ENCODE measurements at places on chromosomes 12 and 14.

GRCh38 chr12:119036878-119037825 lies 55.8 kb downstream of the SRRM4 start:
- no peak for DNase-seq

- no peak for DNase-seq
These were observed 183.1 kb downstream of the TMTC3 start for GRCh38 chr12:88325076-88325815.

GRCh38 chr14:34685819-34686428 lies 28.5 kb downstream of the CFL2 start:
- no peak for DNase-seq

GRCh38 chr12:40560848-40561247 lies 131.4 kb upstream of the CNTN1 start:
- no peak for DNase-seq

DNA sequence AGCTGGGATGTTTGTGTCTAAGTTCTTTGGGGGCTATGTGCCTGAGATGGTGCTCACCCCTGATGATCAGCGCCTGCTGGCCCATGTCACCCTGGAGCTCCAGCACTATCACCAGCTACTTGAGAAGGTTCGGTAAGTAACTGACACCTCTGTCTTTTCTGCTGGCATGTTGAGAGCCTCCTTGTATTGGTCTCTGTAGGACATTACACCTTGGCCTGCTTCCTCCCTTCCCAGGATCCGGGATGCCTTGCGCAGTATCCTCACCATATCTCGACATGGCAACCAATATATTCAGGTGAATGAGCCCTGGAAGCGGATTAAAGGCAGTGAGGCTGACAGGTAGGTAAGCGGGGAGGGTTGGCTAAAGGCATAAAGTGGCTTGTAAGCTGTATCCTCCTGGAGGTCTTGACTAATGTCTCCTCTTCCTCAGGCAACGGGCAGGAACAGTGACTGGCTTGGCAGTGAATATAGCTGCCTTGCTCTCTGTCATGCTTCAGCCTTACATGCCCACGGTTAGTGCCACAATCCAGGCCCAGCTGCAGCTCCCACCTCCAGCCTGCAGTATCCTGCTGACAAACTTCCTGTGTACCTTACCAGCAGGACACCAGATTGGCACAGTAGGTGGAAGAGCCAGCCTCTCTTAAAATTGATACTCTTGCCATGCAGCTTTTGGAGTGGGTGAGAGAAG lies 5.5 kb downstream of the DDIT3 start:
- DNase-seq, result no peak

DNA sequence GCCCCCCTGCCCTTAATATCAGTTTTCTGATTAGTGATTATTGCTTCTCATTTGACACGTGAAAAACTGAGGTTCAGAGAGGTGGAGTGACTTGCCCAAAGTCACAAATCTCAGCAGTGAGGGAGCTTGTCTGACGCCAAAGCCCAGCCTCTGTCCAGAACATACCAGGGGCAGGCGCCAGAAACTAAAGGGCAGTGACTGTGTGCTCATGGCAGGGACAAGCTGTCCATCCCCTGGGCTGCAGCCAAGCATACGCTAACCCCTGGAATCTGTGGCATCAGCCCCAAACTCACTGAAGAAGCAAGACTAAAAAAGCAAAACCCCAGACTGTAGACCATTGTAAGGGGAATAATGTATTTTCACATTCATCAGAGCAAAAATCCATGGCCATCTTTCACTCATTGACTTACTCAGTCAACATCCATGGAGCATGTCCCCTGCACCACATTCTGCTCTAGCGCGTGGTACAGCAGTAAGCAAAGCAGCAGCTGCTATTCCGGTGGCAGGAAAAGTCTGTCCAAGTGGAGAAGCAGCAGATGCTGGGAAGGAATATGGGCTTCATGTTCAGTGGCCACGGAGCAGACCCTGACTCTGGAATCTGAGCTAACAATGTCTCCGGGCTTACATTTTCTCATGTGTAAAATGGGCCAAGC lies 1.5 kb upstream of the SERPINA4 start:
- no peak for DNase-seq

DNA sequence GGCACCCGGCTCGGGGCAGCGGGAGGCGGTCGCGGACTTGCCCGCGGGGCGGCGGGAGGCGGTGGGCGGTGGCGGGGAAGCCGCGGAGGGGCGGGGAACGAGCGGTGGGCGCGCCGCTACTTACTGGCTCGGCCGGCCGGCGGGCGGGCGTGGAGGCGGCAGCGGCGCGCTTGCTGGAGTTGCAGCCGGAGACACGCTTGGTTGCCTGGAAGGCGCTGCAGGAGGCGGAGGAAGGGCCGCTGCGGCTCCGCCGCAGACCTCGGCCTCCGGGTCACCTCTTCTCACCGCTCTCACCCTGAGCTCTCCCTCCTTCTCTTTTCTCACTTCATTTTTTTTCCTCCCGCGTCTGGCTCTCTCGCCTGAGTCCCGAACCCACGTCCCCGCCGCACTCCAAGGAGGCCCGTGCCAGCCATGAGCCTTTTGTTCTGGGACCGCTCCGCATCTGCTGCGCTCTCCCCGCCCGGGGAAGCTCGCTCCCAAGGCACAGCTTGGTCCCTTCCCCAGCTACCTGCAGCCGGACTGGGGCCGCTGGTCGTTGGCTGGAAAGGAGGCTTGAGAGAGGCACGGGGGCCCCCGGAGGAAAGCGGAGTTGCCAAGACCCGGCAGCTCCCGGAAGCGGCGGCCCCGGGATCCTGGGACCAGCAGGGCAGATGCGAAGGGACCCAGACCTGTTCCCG lies 592 bp upstream of the KCNK10 start:
- no peak for DNase-seq

GRCh38 chr14:36716614-36717184 lies 55.0 kb downstream of the PAX9 start:
- DNase-seq, result no peak

DNA sequence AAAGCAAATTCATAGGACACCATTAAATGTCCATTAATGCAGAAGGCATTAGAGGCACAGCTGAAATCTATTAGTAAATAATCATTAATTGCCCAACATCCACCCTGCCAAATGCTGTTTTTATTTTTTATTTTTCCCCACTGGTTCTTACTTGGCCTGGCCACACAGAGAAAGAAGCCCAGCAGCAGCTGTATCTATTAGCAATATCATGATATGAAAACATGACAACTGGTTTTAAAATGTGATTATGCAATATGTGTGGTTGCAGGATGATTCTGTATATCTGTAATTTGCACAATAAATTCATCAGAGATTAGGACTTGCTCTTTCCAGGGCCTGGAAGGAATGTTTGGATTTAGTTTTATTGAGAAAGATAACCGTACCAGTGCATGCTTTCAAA lies 44.9 kb downstream of the SIX6 start:
- DNase-seq, result no peak

DNA sequence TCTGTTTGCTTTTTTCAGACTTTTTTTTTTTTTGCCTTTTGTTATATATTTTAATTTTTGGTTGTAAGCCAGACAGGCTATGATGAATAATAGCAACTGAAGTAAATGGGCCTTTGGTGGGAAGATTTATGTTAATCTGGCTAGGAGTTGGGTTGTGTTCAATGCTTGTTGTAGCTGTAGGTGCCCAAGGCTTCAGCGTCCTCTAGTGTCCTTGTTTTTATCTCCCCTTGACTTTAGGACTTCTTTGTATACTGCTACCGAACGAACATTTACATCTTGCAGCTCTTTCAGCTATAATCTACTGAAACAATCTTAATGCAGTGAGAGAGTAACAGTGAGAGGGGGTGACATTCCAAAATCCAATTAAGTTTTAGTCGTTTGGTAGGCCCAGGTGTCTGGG lies 848.4 kb upstream of the FBXO33 start:
- no peak for DNase-seq

DNA sequence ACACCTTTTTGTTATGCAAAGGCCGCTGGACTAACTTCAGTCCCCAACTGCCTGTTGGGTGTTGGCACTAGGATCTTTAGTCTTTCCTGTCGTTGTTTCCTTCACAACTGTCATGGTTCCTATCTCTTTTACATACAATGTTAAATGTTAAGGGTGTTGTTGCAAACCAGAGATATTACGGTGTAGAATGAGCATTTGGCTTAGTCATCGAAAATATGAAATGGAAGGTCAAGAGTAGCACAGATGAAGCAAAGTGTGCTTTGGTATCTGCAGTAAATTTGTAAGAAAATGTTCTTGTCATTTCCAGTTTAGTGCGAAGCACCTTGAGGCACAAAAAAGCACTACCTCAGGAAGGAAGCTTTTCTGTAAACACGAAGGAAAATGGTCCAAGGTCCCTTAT lies 751.3 kb upstream of the LRFN5 start:
- DNase-seq, result no peak

GRCh38 chr12:45425426-45425825 lies 209.5 kb downstream of the ANO6 start:
- DNase-seq, result no peak

DNA sequence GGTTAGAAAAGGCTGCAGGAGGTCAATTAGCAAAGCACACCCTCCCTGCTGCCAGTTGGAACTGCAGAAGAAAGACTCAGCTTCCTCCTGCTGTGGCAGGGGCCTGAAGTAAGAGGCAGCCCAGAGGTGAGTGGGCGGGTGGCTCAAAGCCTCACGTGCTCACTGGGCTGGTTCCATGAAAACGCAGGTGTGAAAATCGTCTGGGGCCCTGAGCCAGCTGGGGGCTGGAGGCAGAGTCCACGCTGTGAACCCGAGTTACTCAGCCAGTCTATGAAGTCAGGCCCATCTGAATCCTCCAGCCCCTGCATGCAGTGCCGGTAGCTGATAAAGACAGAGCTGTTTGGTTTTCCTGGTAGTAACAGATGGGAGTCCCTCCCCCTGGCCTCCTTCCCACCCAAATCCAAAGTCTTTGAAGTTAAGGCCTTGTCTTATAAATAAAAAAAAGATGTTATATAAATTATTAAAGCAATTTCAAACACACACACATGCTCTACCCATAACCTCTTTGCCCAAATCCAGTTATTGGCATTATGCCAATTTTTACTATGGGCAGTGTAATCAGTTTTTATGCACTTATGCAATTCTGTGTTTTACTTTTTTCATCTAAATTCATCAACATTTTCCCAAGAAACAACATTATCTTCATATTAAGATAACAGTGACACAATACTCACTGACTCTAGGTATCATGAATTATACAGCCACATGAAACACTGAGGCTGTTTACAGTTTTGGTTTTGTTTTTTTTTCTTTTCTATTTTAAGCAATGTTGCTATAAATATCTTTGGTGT lies 57.9 kb upstream of the PNMA1 start:
- peak; percentile 56 for DNase-seq

- no peak for DNase-seq
These were observed 107.1 kb downstream of the TMTC2 start for GRCh38 chr12:82793751-82794281.

DNA sequence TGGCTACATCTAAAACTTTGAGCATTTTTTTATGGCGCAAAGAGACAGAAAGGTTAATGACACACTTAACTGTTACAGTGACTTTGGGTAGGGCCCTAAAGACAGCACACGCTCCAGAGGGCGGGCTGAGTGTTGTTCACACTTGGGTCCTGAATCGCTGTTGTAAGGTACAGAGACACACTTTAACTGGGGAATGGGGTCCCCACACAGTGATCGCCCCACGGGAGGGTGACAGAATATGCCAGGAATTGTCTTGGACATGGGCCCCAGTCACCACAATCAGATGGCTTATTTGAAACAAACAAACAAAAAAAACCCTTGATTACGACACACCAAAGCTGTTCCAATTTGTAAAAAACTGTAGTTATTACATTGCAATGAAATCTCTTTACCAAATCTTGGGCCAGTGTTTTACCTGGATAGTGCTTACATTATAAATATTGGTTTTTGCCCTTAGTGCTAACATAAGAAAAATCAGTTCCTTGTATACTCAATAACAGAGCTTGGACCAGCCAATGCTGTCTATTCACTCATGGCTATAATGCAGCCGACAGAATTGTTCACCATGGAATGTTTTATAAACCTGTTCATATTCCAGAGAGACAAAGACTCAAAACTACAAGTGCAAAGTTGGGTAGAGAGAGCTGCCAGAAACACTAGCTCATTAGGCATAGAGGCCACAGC lies 28.3 kb downstream of the KCTD10 start:
- DNase-seq, result no peak

GRCh38 chr12:114136631-114137030 lies 170.5 kb upstream of the RBM19 start:
- DNase-seq, result no peak

- no peak for DNase-seq
These were observed 7.9 kb downstream of the TMEM63C start for GRCh38 chr14:77189479-77189878.

- DNase-seq, result no peak
These were observed 2.1 kb downstream of the RNF10 start for GRCh38 chr12:120536064-120536791.

DNA sequence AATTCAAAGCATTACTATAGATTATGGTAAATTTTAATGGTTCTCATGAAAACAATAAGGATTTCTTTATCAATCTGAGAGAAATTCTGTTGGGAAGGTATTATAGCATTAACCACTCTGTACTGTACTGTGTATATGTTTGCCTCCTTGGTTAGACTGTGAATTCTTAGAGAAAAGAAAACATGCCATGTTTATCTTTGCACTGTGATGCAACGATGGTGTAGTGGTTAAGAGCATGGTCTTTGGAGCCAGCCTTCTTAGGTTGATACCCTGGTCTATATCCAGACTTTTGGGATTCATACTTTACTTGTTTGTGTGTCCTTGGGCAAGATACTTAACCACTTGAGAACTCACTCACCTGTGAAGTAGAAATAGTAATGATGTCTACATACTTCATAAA lies 32.2 kb upstream of the NUBPL start:
- no peak for DNase-seq

DNA sequence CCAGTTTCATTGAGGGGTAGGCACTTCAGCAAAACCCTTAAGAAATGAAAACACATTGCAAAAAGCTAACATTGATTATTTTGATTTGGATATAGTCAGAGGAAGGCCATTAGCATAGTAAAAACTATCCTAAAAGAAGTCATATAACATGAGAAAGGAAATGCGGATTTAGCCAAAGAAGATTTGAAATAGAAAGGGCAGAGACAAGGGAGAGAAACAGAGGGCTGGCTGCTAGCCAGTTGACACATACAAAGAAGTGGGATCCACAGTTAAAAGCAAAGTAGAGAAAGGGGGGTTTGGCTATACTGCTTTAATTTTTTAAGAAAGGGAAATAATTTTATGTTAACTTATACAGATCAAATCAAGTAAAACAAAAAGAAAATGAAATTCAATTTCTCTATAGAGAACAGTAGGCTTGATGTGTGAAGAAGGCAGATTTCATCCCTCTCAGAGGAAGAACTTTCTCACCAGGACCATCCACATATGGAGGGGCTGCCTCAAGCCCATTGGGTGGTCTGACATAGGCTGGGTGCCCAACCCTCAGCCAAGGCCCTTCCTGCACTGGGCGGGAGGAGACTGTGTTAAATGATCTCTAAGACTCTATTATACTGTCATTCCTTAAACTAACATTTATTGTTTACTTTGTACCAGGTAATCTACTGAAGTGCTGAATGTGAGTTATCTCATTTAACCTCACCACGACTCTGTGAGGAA lies 420.3 kb downstream of the CCDC91 start:
- DNase-seq, result no peak

All from memory B cell (primary cell).